Glomerular endothelial cell (primary cell): ENCODE measurements at places on chromosomes 2 and 18.

- DNase-seq = no peak
Measured at GRCh38 chr18:47842836-47843235, 87.6 kb downstream of the SMAD2 start.

DNA sequence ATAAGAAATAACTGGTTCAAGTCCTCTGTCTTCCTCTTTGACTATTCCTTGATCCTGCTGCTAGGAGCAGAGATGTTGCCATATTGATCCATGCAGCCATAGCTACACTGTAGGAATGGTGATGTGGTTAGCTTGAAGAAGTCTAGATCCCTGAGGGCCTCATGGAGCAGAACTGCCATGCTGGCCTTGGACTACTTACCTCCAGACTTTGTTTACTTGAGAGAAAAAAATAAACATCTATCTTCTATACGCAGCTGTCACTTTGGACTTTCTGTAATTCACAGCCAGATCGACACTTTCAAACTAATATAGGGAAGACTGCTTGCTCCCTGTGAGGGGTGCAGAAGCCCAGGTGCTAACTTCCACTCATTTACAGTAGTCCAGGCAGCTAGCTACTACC is 84.5 kb upstream of the NFU1 start:
- DNase-seq = no peak

DNA sequence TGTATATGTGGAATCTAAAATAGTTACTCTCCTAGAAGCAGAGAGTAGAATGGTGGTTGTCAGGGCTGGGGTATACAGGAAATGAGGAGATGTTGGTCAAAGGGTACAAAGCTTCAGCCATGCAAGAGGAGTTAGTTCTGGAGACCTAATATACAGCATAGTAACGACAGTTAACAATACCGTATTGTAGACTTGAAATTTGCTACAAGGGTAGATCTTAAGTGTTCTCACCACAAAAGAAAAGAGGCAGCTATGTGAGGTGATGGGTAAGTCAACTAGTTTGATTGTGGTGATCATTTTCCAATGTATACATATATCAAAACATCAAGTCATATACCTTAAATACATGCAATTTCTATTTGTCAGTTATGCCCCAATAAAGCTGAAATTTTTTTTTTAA is 98.2 kb upstream of the CYP1B1 start:
- no peak for DNase-seq

DNA sequence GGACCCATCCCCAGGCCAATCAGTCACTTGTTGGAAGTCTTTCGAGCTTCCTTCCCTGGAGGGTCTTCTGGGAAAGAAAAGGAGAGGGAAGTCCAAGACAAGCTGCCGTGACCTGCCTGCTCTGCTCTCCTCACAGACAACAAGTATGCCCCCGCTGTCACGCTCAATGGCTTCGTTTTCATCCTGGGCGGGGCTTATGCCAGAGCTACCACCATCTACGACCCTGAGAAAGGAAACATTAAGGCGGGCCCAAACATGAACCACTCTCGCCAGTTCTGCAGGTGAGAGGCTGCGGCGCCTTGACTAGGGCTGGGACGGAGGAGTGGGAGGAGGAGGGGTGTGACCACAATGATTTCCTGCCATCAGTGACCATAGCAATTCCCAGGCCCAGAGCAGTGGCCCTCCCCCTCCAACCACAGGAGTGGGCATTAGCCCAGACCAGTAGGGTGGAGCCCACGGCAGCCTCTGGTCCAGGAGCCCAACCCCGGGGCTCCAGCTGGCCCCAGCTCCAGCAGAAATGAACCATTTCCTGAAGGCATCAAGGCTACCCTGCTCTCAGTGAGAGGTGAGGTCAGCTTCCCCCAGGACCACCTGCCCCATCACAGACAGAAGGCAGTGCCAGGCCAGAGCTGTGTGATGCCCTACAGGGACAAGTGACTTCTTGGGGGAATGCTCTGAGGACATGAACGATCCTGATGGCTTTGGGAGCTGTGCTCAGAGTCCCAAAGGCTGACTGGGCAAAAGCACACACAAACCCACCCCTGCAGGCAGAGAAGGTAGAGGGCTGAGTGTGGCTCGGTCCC is 223.1 kb downstream of the ATAD2B start:
- DNase-seq = no peak

DNA sequence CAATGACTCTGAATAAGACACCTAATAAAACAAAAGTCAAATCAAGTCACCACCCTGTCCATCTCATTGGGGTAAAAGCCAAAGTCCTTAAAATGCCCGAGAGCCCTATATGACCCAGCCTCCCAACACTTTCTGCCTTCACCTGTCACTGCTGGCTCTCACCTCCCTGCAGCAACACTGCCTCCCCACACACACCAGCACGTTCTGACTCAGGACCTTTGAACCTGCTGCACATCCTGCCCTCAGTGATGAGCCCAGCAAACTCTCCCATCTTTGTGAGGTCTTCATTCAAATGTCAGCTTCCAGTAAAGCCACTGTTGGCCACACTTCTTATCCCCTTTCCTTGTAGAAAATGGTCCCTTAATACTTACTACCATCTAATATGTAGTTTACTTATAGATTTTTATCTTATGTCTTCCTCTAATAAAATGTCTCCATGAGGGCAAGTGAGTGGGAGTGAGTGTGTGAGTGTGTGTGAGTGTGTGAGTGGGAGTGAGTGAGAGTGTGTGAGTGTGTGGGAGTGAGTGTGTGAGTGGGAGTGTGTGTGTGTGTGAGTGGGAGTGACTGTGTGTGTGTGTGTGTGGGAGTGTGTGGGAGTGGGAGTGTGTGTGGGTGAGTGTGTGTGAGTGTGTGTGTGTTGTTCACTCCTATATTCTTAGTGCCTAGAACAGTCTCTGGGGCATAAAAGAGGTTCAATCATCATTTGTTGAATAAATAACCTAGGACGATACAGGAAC is 504.7 kb downstream of the EIPR1 start:
- DNase-seq = no peak

DNA sequence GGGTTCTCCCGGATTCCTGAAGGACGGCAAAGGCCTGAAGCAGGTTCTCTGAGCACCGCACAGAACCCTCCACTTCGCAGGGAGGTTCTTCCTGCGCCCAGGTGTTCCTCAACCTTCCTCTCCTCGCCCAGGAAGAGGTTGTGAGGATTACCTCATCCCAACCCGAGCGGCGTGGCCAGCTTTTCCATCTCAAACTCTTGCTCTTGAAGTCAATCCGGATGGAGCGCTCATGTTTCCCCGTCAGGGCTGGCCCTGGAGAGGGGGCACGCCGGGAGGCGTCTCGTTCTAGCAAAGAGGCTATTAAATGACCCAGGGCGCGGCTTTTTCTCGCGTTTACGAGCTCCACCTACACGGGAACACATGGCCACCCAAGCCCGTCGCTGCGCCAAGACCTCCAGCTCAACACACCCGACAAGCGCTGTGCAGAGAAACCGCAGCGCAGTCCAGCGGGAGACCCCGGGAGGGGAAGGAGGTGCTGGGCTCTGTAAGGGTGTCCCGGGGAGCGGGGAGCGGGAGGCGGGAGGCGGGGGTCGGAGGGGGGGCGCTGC is 540 bp upstream of the RAB10 start:
- DNase-seq = no peak

DNA sequence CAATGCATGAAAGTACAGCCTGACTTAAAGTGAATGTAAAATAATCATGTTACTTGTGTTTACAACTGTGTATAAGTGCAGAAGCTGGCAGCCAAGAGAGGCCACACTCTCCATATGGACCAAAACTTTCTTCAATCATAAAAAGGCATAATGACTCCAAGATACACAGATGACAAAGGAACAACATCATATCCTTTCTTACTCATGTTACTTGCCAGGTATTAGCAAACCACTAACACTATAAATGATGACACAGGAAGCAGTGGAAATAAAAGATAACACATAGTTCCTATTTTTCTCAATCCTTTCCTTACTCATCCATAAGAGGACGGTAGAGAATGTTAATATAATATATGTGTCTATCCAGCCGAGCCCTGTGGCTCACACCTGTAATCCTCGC is 400.0 kb upstream of the CDH2 start:
- no peak for DNase-seq

DNA sequence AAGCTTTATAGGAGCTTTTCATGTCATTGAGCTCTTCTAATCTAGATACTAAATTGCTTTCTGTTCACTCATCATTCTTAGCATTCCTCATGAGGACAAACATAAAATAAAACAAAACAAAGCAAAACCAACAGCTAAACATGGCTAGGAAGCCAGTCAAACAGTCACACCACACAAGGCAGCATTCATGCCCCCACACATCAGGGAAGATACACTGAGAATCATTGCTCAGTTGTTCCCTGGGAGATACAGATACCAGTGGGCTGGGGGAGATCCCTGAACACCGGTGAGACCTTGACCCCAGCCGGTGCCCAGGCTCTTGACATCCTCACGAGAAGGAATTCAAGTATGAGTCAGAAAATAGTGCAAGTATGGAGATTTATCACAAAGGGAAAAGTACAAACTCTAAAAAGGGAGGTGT is 177.9 kb upstream of the ARL4C start:
- no peak for DNase-seq

- DNase-seq = no peak
Measured at GRCh38 chr18:6249170-6249569, 165.5 kb downstream of the L3MBTL4 start.
